WERI-Rb-1 (cell line): ENCODE measurements at places on chromosomes 4 and X.

DNA sequence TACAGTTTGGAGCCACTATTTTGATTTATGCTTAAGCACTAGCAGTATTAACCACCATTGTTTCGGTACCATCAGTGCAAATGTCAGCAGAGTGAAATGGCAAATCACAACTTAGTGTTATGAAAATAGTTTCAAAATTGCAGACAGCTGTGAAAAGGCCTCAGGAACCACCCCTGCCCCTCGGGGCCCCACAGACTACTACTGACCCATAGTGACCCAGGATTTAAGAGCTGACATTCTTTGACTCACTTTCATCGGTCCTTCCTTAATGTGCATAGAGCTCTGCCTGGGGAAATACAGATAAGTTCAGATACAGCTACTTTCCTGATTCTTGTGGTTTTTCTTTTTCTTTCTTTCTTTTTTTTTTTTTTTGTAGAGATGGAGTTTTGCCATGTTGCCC lies 3.3 kb upstream of the BBS7 start:
- DNase-seq, result no peak

- DNase-seq, result no peak
Observed at GRCh38 chr4:41428601-41429279, 109.2 kb upstream of the LIMCH1 start.

DNA sequence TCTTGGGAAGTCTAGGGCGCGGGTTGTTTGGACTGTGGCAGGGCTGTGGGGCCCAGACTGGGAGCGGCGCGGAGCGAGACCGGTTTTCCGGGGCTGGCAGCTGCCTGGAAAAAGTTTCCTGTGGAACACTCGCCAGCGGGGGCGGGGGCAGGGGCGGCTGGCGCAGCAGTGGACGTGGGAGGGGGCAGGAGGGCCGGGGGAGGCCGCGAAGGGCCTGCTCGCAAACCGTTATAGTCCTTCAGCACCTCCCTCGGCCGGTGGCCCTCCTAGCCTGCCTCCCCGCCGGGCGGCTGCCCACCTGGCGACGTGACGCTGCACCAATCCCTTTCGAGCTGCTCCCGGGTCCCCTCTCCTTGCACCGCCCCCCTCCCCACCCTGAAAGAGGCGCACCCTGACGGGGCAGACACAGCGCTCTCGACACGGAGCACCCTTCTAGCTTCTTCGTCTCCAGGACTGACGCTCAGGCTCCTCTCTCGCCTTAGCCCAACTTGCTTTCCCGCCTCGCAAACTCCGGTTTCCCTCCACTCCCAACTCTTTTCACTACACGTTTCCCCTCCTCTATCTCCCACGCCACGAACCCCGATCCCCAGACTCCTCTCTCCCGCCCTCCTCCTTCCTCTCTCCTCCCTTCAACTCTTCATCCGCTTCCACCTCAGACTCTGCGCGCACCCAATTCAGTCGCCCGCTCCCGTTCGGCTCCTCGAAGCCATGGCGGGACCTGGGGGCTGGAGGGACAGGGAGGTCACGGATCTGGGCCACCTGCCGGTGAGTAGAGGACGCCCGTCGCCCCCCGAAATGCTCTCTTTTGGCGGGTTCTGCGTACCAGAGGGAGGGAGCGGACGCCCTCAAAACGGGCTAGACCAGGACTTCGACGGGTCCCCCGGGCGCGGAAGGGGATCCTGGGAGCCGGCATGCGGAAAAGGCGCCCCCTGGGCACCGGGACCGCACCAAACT lies at the start of gene NRK:
NRK (plus strand) TSS at position 402 of the 954 bp plus-strand sequence; CDS start at position 709, 307 bp downstream.
- DNase-seq, result no peak

DNA sequence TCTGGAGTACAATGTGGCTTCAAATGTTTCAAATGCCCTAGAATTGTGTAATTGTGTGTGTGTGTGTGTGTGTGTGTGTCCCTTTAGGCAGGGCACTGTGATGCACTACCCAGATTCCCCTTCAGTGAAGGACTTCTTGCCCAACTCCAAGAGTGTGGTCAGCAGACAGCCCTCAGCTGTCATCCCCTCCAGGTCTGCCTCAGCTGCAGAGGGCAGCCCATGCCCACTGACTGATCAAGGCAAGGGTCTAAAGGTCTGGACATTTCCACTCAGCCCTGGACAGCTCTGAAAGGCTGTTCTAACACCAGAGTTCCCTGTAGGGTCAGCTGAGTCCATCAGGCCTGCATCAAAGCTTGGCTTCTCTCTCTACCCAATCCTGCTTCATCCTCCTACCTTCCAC lies 83.9 kb upstream of the USP9X start:
- DNase-seq, result no peak

GRCh38 chr4:101806914-101807313 lies 16.4 kb downstream of the BANK1 start:
- no peak for DNase-seq

DNA sequence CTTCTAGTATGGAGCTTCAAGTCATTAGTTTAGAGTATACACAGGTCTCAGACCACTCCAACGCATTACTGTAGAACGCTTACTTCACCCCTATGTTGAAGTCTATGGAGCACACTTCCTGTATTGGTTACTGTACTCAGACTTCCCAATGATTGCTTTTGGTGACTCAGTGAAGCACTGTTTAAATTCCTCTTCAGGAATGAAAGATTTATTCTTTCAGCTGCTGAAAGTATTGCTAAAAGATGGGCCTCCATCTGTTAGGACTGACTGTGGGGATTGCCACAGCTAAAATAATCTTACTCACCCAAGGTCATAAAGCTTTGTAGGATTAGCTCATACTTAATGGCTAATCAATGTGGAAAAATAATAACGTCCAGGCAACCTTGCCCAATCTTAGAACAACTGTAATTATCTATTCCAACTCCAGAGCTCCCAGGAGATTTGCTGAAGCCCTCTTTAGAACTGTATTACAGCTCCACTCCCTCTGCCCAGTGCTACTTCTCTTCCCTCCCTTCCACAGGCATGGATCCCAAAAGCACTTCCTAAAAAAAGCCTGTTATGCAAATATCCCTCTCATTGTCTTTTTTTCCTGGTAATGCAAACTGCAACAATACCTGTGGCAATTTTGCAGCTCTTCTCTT lies 281.9 kb upstream of the HS3ST1 start:
- peak; percentile 16 for DNase-seq

- no peak for DNase-seq
Observed at GRCh38 chr4:81217779-81218178, 2.8 kb upstream of the PRKG2 start.

DNA sequence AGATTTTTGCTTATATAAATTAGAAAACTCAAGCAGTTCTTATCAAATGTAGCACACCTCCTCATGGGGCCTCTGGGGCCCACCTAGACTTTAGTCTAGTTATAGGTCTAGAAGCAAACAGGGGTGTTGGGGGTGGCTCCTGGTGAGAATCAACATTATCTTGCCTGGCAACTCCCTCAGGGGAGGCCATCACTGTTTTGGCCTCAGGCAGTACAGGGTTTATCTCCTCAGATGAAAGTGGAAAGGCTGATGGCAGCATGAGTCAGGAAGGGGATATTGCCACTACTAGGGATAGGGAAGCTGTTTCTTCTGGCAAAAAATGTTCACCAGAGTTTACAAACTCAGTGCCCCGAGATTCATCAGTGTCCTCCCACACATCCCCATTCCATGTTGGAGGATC lies 232.4 kb upstream of the BMP3 start:
- DNase-seq, result no peak

GRCh38 chrX:38548508-38548907 lies 12.8 kb upstream of the TSPAN7 start:
- DNase-seq, result no peak

GRCh38 chrX:39721566-39722279 lies 376.0 kb downstream of the BCOR start:
- no peak for DNase-seq

GRCh38 chr4:7180938-7181337 lies 11.4 kb upstream of the SORCS2 start:
- DNase-seq, result no peak

DNA sequence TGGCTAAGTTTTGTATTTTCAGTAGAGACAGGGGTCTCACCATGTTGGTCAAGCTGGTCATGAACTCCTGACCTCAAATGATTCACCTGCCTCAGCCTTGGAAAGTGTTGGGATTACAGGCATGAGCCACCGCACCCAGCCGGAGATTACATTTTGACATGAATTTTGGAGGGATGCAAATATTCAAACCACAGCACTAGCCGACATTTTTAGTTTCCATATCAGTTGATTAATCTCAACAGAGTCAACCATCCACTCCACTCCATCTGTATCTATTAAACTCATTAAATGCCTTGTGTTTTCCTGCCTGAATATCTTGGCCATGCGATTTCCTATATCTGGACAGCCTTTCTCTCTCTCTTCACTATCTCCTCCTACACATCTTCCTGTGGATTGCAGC lies 64.1 kb upstream of the PDGFRA start:
- DNase-seq, result no peak

DNA sequence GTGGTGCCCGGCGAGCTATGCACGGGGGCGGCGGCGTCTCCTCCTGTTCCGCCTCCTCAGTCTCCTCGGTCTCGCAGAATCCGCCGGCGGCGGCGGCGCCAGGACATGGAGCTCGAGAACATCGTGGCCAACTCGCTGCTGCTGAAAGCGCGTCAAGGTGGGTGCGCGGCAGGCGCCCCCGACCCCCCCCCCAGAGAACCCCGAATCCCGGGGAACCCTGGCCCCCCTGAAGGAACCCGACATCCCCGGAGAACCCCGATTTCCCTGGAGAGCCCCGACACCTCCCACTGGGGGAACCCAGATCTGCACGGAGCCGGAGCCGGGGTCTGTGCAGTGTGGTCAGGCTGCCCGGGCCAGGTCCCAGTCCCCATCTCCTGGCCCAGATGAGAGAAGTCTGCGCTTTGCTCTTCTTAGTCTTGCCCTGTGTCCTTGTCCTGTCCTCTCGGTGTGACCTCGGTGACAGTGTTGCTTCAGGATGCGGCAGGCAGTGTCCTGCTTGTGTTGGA lies 648 bp downstream of the GRK4 start:
- no peak for DNase-seq

GRCh38 chrX:9317176-9317575 lies 147.7 kb upstream of the TBL1X start:
- no peak for DNase-seq

- DNase-seq, result no peak
Observed at GRCh38 chrX:111090458-111090857, 5.5 kb upstream of the PAK3 start.

- DNase-seq, result no peak
Observed at GRCh38 chr4:48670587-48670986, 109.5 kb downstream of the FRYL start.

DNA sequence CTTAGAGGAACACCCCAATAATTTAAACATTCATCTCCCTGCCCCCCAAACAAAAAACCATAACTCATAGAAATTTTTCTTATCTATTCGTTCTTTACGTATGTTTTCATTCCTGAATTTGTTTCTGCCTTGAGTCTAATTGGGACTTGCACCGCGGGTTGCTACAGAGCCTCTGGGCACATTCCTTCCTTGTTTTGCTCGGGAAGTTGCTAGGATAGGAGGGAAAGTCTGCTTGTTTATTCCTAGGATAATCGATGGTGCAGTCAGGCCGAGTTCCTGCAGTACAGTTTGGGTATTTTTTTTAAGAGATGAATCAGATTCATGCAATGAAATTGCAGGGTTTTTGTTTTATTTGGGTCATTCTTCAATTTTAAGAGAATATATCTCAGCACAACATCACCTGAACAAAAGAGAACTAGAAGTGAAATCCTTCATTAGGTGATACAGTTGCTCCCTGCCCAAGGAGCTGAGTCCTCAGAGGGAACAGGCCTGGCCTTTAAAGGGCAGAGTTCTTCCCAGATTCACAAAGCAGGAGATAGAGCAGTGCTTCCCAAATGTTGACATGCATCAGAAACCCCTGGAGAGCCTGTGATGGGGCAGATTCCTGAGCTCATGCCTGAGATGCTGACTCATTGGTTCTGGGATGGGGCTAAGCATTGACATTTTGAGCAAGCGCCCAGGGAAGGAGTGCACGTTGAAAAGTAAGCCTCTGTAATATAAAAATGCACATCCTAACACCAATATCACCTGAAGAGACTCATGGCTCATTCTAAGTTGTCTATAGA lies 114.9 kb upstream of the FAM9B start:
- no peak for DNase-seq

GRCh38 chr4:148575577-148575976 lies 133.4 kb upstream of the NR3C2 start:
- DNase-seq, result no peak

DNA sequence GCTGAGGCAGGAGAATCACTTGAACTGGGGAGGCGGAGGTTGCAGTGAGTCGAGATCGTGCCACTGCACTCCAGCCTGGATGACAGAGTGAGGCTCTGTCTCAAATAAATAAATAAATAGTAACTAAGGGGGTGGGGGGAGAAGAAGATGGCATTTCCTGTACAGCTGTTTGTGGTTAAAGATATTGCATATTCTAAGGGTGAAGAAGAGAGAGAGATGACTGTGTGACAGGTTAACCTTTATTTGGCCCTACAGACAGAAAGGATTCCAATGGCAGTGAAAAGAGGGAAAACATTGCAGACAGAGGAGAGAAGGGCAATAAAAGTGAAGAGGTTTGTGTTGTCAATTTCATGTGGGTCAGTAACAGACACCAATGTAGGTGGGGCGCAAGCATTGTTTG lies 9.4 kb downstream of the TASL start:
- DNase-seq, result no peak

DNA sequence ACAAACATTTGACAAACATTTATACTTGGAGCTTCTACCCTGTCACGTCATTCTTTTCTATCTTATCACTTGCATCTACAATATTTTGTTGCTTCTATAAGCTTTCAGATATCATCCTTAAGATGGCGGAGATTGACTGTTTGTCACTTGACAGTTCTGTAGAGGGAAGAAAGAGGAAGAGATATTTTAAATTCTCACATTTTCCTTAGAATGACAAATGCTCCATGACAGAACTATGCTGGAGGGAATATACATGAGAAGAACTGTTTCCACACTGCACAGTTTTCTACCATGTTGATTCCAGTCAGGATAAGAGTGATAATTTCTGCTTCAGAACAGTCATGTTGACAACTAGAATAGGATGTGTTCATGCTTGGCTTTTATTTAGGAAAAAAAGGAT lies 29.7 kb downstream of the FAM133A start:
- no peak for DNase-seq
